Lung microvascular endothelial cell (primary cell): ENCODE measurements at places on chromosomes 4 and X. TPM values are rescaled to one million over a fixed set of nuclear protein-coding genes. Genes with fewer than 3 reads are reported as not detected.
A peak's percentile ranks its signal among the peaks of the same experiment; 100 is the strongest.

RPA4 gene
- total RNA-seq, result 0.44 and 0.79 TPM in 2 replicates

GRCh38 chrX:34999702-35000101 is 57.1 kb downstream of the FAM47B start:
- DNase-seq, result no peak

GRCh38 chrX:20218836-20219505 is 47.7 kb downstream of the RPS6KA3 start:
- DNase-seq, result peak; percentile 85

- DNase-seq, result no peak
Observed at GRCh38 chr4:66949419-66949818, 595.9 kb downstream of the CENPC start.

GRCh38 chr4:118307643-118308042 is 45.2 kb downstream of the PRSS12 start:
- DNase-seq, result no peak
